ENCODE measurements at places on chromosomes 7 and 10.

DNA sequence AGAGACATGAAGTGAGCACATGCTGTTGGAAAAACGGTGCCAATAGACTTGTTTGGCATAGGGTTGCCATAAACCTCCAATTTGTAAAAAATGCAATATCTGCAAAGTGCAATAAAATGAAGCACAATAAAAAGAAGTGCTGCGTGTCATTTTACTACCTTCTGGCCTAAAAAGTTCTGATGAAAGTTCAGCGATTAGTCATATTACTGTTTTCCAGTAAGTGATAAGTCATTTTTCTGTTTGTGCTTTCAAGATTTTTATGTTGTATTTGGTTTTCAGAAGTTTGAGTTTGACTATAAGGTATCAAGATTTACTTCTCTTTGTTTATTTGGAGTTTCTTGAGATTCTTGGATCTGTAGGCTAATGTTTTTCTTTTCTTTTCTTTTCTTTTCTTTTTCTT, 16.8 kb downstream of the AOAH start:
- DNase-seq: no peak

GRCh38 chr7:81051811-81052413, 133.1 kb upstream of the SEMA3C start:
- no peak for DNase-seq

- no peak for DNase-seq
Observed at GRCh38 chr7:7895004-7895650, 73.5 kb upstream of the GLCCI1 start.

DNA sequence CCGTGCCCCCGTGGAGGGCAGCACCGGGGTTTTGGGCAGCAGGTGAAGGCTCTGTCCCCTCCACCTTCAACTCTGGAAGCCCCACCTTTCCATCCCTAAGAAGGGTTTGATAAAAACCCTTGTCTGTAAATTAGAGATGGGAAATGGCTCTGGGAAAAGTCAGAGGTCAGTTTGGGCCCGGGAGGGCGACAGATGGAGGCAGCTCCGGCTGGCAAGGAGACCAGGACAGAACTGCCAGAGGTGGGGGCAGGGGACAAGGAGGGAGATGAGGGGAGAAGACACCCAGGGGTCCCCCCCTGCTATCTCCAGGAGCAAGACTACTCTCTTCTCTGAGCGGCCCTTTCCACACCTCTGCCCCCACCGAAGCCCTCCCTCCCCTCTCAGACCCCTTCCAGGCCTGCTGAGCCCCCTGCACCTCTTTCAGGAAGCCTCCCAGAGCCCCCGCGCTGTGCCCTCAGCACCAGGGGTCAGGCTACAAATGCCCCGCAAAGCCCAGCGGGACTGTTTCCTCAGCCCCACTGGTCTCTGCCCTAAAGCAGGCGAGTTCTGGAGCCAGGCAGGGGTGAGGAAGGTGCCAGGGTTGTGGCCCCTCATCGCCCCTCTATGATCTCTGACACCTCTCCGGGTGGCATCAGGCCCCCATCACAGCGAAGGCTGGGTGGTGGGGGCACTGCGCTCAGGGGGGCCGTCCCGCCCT, 980 bp upstream of the SH2B2 start:
- DNase-seq: no peak

GRCh38 chr7:111199643-111200042, 108.7 kb downstream of the LRRN3 start:
- no peak for DNase-seq

GRCh38 chr10:113745374-113745773, 6.1 kb upstream of the PLEKHS1 start:
- DNase-seq: no peak

GRCh38 chr10:17354781-17355180, 99.6 kb downstream of the ST8SIA6 start:
- DNase-seq: no peak

DNA sequence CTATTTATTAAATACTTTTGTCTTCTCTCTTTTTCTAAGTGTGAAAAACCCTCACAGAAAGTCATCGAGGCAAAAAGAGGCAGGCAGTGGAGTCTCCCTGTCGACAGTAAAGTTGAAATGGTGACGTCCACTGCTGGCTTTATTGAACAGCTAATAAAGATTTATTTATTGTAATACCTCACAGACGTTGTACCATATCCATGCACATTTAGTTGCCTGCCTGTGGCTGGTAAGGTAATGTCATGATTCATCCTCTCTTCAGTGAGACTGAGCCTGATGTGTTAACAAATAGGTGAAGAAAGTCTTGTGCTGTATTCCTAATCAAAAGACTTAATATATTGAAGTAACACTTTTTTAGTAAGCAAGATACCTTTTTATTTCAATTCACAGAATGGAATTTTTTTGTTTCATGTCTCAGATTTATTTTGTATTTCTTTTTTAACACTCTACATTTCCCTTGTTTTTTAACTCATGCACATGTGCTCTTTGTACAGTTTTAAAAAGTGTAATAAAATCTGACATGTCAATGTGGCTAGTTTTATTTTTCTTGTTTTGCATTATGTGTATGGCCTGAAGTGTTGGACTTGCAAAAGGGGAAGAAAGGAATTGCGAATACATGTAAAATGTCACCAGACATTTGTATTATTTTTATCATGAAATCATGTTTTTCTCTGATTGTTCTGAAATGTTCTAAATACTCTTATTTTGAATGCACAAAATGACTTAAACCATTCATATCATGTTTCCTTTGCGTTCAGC, 43.4 kb downstream of the TARP start:
- no peak for DNase-seq

- no peak for DNase-seq
Observed at GRCh38 chr10:17181110-17181509, 20.4 kb downstream of the TRDMT1 start.

DNA sequence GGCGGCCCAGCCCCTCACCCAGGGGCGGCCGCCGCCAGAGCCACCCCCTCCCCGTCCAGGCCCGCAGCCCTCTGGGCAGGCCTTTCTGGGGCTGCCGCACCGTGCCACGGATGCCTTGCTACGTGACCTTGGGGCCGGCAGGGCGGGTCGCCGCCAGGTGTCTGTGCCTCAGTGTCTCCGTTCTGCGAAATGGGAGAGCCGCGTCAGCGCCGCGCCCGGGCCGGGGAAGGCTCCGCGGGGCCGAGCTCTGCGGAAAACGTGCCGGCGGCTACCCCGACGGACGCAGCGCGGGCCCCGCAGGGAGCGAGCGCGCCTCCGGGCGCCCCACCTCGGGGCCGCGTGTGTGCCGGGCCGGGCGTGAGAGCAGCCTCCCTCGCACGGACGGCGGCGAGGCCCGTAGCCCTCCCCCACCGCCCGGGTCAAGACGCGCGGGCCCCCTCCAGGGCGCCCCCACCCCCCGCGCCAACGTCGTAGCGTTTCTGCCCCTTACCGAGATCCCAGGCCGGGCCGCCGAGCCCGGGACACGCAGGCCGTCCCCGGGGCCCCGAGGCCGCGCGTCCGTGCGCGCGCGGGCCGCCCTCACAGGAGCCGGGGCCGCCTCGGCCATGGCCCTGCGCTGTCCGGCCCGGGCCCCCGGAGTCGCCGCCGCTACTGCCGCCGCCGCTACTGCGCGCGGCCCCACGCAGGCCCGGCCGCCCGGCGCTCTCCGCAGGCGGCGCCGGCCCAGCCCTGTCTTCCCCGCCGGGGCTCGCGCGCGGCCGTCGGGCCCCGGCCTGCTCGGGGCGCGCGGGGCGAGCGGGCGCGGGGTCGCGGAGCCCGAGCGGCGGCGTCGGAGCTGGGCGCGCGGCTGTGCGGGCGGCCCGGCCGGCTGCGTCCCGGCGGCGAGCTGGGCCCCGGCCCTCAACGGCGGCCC, 1.1 kb downstream of the ZNF777 start:
- peak; percentile 55 for DNase-seq

DNA sequence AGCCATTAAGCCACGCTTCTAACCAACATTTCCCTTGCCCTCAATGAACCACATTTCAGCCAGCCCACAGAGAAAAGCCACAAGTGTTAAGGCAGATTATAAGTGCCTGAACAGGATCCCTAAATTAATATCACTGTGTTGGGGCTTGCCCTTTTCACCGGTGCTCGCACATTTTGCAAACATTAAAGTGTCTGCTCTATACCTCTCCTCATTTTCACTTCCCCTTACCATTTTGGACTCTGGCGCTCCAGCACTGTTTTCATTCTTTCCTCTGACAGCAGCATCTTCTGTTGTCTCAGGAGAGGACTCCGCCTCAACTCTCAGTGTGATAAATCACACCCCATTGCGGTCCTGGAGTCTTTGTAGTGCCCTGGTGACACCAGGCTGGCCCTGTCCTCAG, 274.2 kb downstream of the BAMBI start:
- no peak for DNase-seq

DNA sequence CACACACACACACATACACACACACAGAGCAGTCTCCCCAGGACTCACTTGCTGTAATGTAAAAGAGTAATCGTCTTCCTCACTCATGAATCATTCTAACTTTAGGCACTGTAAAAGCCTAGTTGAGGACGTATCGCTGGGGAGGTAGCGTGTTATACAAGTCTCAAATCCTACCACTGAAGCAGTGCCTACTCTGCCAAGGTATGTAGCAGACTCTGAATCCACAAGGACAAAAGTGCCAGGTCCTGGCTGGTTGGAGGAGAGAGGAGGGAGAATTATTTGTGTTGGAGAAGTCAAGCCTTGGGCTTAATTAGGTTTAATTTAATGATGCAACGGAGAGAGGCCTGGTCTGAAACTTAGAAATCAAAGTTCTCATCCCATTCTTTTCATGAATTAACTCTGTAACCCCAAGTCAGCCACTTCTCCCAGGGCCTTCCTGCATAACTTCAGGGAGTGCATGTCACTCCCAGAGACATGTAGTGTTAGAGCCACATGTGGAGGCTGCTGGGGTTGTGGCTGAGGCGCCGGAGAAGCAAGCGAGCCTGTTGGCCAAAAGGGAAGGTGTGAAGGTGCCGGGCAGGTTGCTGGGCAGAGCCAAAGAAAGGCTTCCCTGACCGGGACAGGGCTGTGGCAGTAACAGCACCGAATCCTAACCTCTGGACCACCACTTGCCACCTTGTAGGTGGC, 36.7 kb downstream of the NKX2-3 start:
- DNase-seq: no peak

DNA sequence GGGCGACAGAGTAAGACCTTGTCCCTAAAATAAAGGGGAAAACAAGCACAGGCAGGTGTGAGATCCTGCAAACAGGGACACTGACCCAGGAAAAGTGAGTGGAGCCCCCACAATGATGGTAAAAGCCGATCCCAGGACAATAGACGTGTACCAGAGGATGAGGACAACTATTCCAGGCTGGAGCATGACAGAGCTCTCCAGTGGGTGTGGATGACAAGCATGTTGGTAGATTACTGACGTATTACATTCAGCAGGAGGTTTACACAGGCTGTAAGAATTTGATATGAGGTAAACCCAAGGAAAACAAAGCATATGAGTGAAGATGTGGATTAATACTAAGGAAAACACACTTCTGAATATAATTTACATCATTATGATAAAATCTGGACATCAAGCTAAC, 27.8 kb upstream of the SMURF1 start:
- no peak for DNase-seq

DNA sequence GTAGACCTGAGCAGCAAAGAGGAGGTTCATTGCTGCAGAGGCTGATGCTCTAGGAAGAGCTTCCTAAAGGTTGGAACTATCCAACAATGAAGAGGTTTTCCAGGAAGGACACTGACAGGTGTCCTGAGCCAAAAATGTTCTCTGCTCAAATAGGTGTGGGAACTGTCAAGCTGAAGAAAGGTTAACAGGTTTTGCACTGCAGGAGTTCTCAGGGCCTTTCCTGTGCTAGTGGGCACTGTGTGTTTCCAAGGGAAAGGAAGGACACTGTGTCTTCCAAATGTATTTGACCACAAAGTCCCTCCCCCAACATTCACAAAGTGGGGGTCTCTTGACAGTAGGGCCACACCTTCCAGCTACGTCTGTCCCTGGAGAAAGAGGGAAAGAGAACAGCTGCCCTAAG, 4.0 kb downstream of the ZCCHC24 start:
- no peak for DNase-seq

GRCh38 chr10:95664543-95664942, 8.0 kb upstream of the ALDH18A1 start:
- DNase-seq: no peak

DNA sequence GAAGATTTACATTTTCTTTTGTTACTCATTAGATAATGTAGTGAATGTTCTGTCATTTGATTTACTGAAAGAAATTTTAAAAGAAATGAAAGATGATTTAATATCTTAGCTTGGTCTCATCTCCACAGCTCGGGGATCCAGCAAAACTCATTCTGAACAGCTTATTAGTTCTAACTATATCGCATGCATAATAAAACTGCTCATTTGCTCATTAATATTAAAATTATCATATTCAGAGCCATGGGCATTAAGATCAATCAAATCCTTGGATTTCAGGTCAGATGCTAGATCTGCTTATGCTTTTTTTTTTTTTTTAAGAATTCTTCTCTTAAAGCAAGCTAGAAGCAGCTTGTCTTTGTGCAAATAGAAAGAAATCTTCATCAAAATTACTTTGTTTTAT, 246.1 kb downstream of the FOXP2 start:
- DNase-seq: no peak

DNA sequence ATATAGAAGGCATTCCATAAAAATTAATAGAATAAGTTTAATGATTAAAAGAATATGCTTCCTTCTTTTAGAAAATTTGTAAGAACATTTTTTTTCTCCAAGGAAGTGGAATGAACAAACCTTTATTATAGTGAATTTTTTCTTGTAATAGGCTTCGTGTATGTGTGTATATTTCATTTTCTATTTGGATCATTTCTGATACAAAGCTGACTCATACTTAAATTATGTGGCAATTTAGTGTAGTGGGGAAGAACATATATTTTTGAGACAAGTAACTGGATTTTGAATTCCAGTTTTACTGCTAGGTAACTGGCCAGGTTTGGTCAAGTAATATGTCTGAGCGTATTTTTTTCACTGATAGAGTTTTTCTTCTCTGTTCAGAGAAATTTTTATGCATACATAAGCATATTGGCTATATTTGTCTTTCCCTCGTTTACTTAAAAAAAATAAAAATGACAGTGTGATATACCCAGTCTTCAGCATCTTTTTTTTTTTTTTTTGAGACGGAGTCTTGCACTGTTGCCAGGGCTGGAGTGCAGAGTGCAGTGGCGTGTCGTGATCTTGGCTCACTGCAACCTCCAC, 50.8 kb downstream of the CDK13 start:
- DNase-seq: no peak

GRCh38 chr7:50838675-50839377, 56.1 kb upstream of the GRB10 start:
- no peak for DNase-seq

GRCh38 chr10:61836888-61837754, 64.4 kb upstream of the ARID5B start:
- DNase-seq: no peak

DNA sequence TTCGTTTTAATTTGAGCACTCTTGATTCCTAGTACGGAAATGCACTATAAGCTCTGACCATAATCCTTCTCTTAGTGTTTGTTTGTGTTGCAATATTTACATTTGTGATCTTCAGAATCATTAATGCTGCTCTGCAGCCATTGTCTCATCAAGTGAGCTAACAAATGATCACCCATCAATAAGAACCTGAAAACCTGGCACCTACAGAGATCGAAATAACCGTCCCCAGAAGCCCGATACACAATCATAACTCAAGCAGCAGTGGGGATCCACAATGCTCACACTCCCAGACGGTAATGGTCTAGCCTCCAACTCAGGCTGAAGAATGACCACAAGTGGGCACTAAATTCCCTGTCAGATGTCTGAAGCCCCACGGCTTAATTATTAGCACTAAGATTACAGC, 156.0 kb upstream of the NFE2L3 start:
- DNase-seq: peak; percentile 39

Data from HuH-7 (cell line).